ENCODE measurements at places on chromosomes 6 and 20.

- DNase-seq: no peak
Observed at GRCh38 chr6:134702279-134702678, 247.6 kb downstream of the ALDH8A1 start.

- DNase-seq: peak; percentile 6
Observed at GRCh38 chr6:164039954-164040375, 625.4 kb downstream of the QKI start.

GRCh38 chr20:23419657-23419994 is 1.7 kb downstream of the NAPB start:
- no peak for DNase-seq

DNA sequence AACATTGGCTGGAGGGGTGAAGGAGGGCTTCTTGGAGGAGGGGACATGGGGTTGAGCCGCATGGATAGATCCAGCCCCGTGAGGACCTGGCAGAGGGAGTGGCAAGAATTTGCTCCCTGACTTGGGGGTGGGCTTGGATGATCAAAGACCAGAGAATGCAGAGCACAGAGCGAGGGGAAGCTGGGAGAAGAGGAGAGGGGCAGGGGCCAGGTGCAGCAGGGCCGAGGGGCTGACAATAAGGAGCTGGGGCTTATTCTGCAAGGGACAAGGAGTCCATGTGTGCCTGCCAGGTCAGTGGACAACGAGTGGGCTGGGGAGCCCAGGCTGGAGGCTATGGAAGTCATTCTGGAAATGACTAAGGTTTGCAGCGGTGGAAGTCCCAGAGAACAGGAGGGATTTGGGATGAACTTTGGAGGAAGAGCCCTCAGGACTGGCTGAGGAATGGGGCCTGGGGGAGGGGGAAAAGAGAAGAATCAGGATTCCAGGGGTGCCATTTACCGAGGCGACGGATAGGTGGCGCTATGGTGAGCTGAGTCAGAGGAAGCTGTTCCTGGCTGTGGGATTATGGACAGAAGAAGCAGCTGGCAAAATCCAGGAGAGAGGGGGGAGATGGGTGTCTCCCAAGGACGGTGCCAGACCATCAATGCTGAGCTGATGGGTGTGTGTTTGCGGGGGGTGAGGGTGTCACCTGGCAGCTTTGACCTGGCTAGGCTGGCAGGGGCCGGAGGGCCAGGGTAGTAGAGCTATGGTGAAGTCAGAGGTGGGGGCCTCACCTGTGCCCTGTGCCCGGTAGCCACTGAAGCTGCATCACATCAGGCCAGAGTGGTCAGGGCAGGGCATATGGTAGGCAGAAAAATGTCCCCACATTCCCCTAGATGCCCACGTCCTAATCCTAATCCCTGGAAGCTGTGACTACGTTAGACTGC is 7.8 kb downstream of the KCNG1 start:
- DNase-seq: no peak

- DNase-seq: no peak
Observed at GRCh38 chr6:80217794-80218193, 111.3 kb downstream of the BCKDHB start.

DNA sequence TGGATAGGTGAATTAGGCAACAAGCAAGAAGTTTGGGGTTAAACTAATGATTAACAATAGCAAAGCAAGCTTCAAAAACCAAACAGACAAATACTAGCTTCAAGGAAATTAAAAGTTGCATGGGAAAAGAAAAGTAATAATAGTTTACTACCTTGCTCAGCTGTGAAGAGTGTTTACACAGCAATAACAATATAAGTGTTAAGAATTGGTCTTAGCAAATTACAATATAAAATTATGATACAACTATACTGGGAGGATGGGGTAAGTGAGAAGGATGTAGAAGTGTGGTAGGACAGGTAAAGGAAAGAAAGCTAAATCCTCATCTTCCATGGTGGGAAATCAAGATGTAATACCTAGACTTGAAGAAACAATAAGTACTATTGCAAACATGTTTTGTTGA is 137.7 kb upstream of the MAFB start:
- DNase-seq: no peak

GRCh38 chr6:121492536-121492935 is 57.1 kb downstream of the GJA1 start:
- no peak for DNase-seq

- DNase-seq: no peak
Observed at GRCh38 chr6:52524918-52525317, 51.9 kb downstream of the TRAM2 start.

- no peak for DNase-seq
Observed at GRCh38 chr6:34718976-34719375, 22.4 kb upstream of the ILRUN start.

DNA sequence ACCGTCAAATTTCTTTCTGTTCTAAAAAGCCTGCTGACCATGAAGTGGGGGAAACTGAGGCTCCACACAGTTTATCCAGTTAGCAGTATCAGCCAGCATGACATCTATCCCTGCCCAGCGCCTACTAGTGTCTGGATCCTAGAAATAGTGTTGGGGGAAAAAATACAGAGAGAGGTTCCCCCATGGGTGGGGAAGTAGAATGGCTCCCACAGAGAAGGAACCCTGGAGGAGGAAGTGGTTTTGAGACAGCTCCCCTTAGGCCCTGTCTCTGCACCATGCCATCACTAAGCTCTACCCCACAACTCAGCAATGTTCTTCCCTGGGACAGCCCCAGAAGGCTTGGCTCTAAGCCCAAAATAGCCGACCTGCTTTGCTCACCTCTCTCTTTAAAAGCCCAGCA is 153.4 kb downstream of the MBOAT1 start:
- no peak for DNase-seq

GRCh38 chr6:158058171-158058651 is 76.5 kb downstream of the SYNJ2 start:
- DNase-seq: no peak

DNA sequence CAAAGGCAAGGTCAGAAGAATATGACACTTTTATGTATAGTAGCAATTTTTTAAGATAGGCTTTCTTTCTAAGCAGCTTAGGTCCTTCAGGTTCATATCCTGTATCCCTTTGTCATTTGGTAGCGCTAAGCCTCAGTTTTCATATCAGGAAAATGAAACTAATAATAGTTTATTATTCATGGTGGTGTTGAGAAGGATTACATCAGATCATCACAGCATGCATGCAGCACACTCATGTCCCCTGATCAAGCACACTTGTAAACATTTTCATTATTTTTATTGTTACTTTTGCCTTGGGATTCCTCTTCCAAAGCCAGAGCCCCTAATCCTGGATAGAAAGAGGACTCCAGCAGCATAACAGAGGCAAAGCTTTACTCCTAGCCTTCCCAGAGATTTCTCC is 70.2 kb upstream of the ADGRF1 start:
- no peak for DNase-seq

DNA sequence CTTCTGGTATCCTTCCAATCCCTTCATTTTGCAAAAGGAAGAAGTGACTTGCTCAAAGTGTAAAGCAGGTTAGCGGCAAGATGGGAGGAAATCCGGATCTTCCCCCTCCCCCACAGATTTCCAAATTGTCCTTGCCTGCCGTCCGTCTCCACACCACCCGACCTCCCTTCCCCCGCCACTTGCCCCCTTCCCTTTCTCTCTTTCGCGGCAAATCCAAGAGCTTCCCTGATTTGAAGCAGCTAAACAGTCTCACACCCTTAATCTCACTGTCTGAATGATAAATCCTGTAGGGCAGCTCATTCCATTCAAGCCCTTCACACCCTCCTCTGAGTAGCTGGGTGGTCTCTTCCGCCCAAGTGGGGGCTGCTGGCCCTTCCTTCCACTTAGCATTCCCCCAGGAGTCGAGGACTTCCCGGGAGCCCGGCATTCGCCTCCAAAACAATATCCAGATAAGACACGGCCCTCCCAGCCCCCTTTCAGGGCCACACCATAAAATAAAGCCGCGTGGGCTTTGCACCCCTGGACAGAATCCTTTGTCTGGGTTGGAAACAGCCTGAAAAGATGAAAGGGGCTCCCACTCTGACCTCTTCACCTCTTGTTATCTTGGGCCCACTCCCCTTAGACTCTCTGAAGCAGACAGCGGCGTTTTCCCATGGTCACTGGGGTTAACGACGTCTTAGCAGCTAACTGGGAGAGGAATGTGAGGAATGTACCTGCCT is 44.0 kb upstream of the PIM1 start:
- no peak for DNase-seq

Data from stimulated activated CD4-positive, alpha-beta T cell treated with anti-CD3 and anti-CD28 coated beads, TNF-alpha, amount 100 ng/mL, for 24 hours (primary cell).